ENCODE measurements at places on chromosomes 1 and 21.

DNA sequence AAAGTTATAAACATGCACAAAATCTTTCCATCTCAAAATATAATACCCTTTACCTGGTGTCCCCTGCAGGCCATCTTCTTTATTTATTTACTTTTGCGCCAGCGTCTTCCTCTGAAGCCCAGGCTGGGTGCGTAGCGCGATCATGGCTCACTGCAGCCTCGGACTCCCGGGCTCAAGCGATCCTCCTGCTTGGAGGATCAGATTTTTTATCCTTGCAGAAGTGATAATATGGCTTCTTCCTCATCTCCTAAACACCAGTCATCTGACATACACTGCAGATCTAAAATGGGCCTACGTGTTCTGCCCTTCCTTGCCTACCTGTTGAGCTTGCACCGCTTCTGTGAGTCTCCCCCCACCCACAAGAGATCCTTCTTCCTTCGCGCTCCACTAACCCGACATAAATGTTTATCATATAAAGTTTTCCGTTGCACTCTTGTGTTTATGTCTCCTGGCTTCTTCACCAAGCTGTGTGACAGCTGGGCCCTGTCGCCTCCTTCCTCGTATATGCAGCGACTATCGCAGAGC, 506 bp upstream of the SRP9 start:
- DNase-seq = no peak

- DNase-seq = no peak
Measured at GRCh38 chr1:209158851-209159250, 424.7 kb upstream of the CAMK1G start.

GRCh38 chr21:36260030-36260787, 59.8 kb upstream of the MORC3 start:
- peak; percentile 37 for DNase-seq

GRCh38 chr1:47677241-47677940, 239.5 kb downstream of the FOXD2 start:
- no peak for DNase-seq

All from NCI-H1048 (cell line).